Calu3 (cell line): ENCODE measurements at places on chromosomes 7 and 10. TPM values are rescaled to one million over a fixed set of nuclear protein-coding genes. Genes with fewer than 3 reads are reported as not detected.

CEP55 gene
- total RNA-seq: 46.9 and 52.2 TPM in 2 replicates

ERVW-1 gene
- not detected in 2 replicates for total RNA-seq

DNA sequence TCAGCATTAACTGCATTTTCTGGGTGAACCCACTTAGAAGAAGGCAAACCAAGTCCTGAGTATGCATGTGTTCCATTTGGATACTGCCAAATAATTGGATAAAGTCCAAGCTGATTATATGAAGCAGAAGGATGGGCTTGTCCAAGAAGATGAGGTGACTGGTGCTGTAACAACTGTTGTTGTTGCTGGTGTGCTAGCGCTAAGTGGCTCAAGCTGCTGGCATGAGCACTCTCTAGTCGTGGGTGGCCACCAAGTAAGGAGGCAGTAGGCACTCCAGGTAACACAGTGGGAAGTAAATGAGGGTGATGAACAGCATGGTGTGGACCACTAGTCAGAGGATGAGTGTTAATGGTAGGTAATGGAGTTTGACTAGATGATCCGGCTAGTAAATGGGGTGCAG is 80.4 kb downstream of the NRBF2 start:
- no peaks in the 10 kb centered on the region for H3K27me3 ChIP-seq
- DNase-seq: no peak
- peaks cover 56% of the 10 kb centered on the region for H3K36me3 ChIP-seq
- peak overlapping the region; percentile 18 for H3K27ac ChIP-seq
- H3K4me3 ChIP-seq: no peak overlapping the region
- peaks cover 24% of the 10 kb centered on the region for H3K4me1 ChIP-seq

DNA sequence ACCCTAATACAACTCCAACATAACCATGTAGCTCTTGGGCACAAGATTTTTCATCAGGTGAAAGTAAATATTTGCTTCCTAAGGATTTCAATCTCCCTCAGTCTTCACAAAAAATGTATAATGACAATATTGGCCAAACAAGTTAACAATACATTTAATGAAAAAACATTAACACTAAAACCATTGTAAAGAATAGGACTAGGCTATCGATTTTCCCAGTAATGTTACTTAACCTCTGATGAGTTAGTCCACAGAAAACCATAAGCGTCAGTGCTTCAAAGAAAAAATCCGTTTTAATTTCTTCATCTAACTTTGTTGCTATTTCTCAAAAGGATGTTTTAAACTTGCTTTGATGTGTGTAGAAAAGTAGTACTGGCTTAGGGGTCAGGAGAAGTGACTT is 1.2 kb downstream of the ZNF33B start:
- H3K27ac ChIP-seq: peak overlapping the region; percentile 86
- H3K4me3 ChIP-seq: peak overlapping the region; percentile 83
- peaks cover 65% of the 10 kb centered on the region for H3K36me3 ChIP-seq
- H3K27me3 ChIP-seq: no peaks in the 10 kb centered on the region
- no peak for DNase-seq
- peaks cover 12% of the 10 kb centered on the region for H3K4me1 ChIP-seq

GRCh38 chr7:152050547-152050971 is 25.1 kb downstream of the GALNT11 start:
- H3K4me3 ChIP-seq: no peak overlapping the region
- H3K27me3 ChIP-seq: no peaks in the 10 kb centered on the region
- peaks cover 8% of the 10 kb centered on the region for H3K4me1 ChIP-seq
- H3K36me3 ChIP-seq: no peaks in the 10 kb centered on the region

DNA sequence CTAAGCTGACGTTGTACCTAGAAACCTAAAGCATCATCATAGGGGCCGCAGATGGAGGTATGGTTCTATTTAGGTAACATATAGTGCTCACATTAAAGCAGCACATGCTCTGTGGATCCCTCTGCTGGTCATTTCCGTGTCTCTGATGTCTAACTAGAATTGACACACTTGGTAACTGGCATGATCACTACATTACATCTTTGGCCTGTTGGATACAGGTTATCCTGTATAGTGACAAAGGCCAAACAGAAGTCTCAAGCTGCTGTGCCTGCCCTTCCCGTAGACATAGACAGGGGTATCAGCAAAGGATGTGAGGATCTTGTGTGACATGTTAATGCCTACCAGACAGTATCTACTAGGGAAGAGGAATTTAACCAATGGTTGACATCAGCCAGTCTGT is 51.2 kb downstream of the KIF5B start:
- H3K27me3 ChIP-seq: no peaks in the 10 kb centered on the region
- H3K27ac ChIP-seq: no peak overlapping the region
- no peaks in the 10 kb centered on the region for H3K4me1 ChIP-seq
- peaks cover 48% of the 10 kb centered on the region for H3K36me3 ChIP-seq
- DNase-seq: peak; percentile 64

DNA sequence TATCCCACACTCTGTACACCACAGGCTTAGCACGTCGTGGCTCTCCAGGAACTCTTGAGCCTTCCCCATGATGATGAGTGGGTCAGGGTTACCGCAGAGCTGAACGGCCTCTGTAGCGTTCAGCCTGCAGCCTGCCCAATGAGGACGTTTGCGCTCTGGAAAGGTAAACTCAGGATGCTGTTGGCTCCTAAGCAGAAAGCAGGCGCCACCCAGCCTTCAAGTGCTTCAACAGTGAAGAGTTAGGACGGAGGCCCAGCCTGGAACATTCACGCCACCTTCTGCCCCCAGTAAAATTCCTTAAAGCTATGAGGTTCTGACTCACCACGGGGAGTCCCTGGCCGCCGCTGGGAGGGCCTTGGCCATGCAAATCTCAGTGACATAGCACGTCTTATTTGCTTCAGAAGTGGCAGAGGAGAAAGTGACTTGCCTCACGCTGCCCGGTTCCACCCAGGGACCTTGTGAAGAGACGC is 161.5 kb upstream of the SH2B2 start:
- no peaks in the 10 kb centered on the region for H3K4me1 ChIP-seq
- no peak for DNase-seq
- H3K27ac ChIP-seq: no peak overlapping the region
- H3K4me3 ChIP-seq: no peak overlapping the region

DNA sequence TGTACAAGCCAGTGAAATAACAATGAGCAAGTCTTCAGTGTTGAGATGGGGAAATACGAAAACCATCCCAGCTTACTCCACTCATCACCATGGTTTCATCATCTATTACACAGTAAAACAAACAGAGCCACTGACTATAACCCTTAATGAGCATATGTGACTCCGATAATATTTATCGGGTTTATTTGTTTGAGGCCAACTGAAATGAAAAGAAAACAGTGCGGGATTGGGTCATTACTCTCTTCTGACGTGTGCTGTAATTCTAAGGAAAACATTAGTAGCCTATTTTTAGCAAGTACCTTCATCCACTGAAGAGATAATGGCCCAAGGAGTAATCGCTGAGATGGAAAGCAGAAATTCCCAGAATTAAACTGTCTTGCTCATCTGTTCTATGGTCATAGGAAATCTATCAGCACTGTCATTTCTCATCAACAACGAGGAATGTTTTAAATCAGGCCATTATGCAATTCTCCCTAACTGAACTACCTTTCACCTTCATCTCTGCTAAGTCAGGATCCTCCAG is 716.5 kb downstream of the INHBA start:
- H3K27ac ChIP-seq: peak overlapping the region; percentile 18
- H3K36me3 ChIP-seq: no peaks in the 10 kb centered on the region
- no peak for DNase-seq
- peaks cover 22% of the 10 kb centered on the region for H3K4me1 ChIP-seq
- no peak overlapping the region for H3K4me3 ChIP-seq

DNA sequence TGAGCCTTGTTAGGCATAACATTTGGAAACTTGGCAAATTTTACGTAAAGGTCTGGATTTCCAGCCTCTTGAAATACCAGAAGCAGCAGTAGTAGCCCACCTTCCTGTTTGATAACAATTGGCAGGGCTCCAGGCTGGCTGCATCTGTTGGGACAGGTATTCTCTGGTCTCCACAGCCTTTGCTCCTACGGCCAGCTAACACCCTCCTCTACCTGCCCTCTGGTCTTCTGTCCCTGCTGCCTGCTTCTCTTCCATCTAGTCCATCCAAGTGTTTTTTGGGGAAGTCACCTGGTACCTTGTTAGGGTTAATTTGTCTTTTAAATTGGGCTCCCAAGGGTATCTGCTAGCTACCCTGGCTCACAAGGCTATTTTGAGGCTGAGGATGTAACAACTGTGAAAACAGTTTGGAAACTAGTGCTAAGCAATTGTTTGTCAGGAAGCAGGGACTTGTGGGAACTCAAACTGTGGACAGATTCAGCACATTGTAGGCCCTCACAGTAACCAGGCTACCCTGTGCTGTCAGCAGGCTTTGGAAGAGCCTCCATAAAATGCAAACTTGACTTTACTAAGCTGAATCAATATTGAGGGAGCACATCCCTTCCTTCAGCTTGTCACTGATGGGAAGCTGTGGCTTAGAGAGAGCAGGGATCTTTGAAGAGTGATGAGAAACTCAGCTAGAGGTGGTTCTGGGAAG is 8.5 kb downstream of the RPS24 start:
- peaks cover 19% of the 10 kb centered on the region for H3K4me1 ChIP-seq
- H3K27me3 ChIP-seq: no peaks in the 10 kb centered on the region
- H3K36me3 ChIP-seq: peaks cover 78% of the 10 kb centered on the region
- no peak overlapping the region for H3K4me3 ChIP-seq
- peak overlapping the region; percentile 48 for H3K27ac ChIP-seq

- DNase-seq: no peak
- H3K27ac ChIP-seq: no peak overlapping the region
- H3K4me3 ChIP-seq: no peak overlapping the region
- H3K27me3 ChIP-seq: no peaks in the 10 kb centered on the region
- H3K36me3 ChIP-seq: peaks cover 18% of the 10 kb centered on the region
Observed at GRCh38 chr7:120955577-120956149, 5.1 kb downstream of the ING3 start.

GRCh38 chr7:135291809-135292253 is 58.2 kb downstream of the STRA8 start:
- peaks cover 20% of the 10 kb centered on the region for H3K4me1 ChIP-seq
- H3K4me3 ChIP-seq: no peak overlapping the region
- H3K36me3 ChIP-seq: no peaks in the 10 kb centered on the region
- H3K27ac ChIP-seq: peak overlapping the region; percentile 22
- DNase-seq: peak; percentile 68

GRCh38 chr7:45001138-45001694 is 1.2 kb downstream of the CCM2 start:
- no peaks in the 10 kb centered on the region for H3K27me3 ChIP-seq
- DNase-seq: peak; percentile 54
- peak overlapping the region; percentile 71 for H3K4me3 ChIP-seq
- H3K27ac ChIP-seq: peak overlapping the region; percentile 53

DNA sequence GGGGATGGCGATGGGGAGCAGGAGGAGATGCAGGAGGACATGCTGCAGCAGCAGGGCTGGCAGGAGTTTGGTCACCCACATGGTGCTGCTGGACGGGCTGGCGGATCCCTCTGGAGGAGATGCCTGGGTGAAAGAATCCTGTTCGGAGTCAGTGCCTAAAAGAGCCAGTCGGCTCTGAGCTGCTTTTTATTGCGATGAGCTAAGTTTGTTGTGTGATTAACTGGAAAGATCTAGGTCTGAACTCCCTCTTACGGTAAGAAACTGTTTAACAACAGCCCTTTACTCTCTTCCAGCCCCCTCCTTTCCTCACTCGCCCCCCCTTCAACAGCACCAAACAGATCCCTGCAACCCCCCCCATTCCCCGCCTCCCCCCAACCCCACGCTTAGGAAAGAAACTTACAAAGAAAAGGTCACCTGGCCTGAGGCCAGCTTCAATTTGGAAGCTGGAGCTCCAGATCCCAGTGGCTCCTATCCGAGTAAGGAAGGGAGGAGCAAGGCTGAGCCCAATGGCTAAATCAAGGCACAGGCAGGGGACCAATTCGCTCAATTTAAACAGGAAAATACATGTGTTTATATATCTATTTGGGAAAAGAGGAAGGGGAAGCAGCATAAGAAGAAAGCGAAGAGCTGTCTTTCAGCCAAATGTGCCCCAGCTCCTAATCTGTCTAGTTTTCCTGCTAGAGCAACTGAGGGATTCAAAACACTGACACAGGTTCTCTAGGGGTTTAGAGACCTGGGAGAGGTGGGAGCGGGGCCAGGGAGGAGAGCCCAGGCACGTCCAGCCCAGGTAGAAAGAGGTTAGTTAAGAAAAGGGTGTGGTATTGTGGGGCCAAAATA is at the start of gene HGF:
HGF (minus strand) TSS at position 157 of the 837 bp plus-strand sequence; CDS start at position 81, 76 bp downstream.
- no peaks in the 10 kb centered on the region for H3K36me3 ChIP-seq
- H3K27ac ChIP-seq: no peak within 1 kb of the TSS
- DNase-seq: no peak
- H3K27me3 ChIP-seq: no peaks in the 10 kb centered on the region
- no peak within 1 kb of the TSS for H3K4me3 ChIP-seq

- H3K36me3 ChIP-seq: no peaks in the 10 kb centered on the region
- no peak overlapping the region for H3K4me3 ChIP-seq
- no peak for DNase-seq
- no peaks in the 10 kb centered on the region for H3K4me1 ChIP-seq
- no peak overlapping the region for H3K27ac ChIP-seq
Observed at GRCh38 chr7:44224080-44224973, 23.5 kb downstream of the YKT6 start.

DNA sequence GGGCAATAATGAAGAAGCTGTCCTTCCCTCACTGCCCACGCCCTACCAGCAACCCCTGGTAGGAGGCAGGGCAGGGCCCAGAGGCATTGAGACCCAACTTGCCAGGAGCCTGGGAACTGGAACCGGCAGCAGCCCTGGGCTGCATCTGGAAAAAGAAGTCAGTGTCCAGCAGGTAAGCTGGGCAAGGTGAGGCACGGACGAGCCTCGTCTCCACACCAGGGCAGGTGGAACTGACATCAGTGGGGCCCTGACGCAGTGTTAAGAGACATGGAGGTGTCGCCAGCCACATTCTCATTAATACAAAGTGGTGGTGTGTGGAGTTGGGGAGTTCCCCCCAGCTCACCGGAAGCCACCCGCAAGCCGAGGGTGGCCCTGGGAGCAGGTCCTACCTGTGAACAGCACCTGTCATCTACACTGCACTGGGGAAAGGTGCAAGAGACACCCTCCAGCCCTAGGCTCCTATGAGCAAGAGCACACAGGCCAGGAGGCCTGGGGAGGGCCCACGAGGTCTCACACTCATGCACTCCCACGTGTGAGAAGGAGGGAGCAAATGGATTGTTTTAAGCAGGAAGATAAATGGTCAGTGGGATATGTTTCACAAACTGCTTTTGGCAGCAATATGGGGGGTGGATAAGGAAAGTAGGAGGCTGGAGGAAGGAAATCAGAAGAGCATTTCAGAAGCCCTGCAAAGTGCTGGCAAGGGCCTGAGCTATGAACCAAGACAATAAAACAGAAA is 53.6 kb downstream of the COBL start:
- peak overlapping the region; percentile 62 for H3K27ac ChIP-seq
- no peak for DNase-seq
- H3K4me1 ChIP-seq: peaks cover 53% of the 10 kb centered on the region
- no peaks in the 10 kb centered on the region for H3K27me3 ChIP-seq

DNA sequence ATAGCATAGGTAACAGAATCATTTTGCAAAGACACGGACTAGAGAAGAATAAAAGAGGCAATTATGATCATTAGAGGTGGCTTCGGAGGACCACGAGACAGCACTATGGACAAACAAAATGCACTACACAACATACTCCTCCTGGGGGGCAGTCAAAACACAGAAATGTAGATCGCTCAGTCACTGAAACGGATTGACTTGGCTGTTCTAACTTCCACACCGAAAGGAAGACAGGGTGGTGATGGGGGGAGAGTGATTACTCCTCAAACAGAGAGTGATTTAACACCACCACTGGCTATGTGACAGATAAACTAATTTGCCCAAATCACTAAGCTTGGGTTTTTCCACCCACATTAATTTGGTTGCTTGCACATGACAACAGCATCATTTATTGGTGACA is 14.1 kb upstream of the PPA1 start:
- peaks cover 47% of the 10 kb centered on the region for H3K27me3 ChIP-seq
- H3K36me3 ChIP-seq: no peaks in the 10 kb centered on the region
- H3K27ac ChIP-seq: no peak overlapping the region
- DNase-seq: no peak
